ENCODE measurements at places on chromosomes 13 and 19. TPM values are rescaled to one million over a fixed set of nuclear protein-coding genes. Genes with fewer than 3 reads are reported as not detected.

Gene S1PR4
- total RNA-seq, result not detected

GRCh38 chr19:15506074-15506571, 2.2 kb upstream of the CYP4F22 start:
- H3K36me3 ChIP-seq, result no peaks in the 10 kb centered on the region
- no peak for DNase-seq
- H3K27me3 ChIP-seq, result no peaks in the 10 kb centered on the region
- H3K4me1 ChIP-seq, result no peaks in the 10 kb centered on the region
- H3K4me3 ChIP-seq, result no peak overlapping the region

DNA sequence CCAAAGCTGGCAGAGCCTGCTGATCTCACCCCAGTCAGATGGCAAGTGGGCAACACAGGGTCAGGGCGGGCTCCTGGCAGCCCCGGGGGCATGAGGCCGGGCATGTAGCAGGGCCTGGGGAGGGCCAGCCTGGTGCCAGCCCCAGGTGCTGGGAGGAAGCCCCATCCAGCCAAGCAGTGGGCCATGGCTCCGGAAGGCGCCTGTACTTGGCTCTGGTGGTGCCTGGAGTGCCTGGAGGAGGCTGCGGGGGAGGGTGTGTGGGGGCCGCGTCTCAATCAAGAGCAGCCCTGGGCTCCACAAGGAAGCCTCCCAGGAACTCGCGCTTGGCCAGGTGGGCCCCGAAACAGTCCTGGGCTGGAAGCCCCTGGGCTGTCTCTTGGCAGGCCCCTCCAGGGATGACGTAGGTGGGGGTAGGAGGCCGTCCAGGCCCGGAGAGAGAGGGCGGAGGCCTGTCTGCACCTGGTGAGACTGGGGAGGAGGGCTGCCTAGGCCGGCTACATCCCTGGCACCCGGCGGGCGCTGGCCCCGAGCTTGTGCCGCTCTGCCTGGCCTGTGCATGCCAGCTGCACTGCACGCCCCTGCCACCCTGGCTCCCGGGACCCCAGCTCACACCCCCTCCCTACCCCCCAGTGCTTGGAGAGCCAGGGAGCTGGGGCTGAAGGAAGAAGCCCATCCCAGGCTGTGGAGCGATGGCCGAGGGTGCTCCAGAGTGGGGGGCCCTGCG, 45.9 kb downstream of the COMP start:
- no peaks in the 10 kb centered on the region for H3K36me3 ChIP-seq
- no peak for DNase-seq
- H3K4me1 ChIP-seq, result peaks cover 37% of the 10 kb centered on the region

DNA sequence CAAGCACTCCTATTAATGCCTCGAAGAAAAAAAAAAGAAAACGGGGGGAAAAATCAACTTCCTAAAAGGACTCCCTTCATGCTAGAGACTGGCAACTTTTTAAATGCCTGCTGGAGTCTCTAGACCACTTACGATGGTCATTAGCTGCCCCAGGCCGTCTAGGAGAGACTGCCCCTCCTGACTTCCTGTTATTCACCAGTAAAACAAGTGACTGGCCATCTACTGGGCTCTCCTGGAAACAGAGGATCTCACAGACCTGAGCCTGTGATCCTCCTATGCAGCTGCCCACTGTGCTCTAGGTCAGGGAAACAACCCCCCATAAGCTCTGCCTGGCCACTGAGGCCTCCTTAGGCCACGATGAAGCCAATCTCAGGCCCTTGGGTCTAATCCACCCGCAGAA, 7.4 kb downstream of the ZNF266 start:
- H3K27me3 ChIP-seq, result no peaks in the 10 kb centered on the region
- no peak overlapping the region for H3K27ac ChIP-seq
- H3K4me1 ChIP-seq, result no peaks in the 10 kb centered on the region
- H3K4me3 ChIP-seq, result no peak overlapping the region
- no peak for DNase-seq
- H3K36me3 ChIP-seq, result peaks cover 3% of the 10 kb centered on the region

Gene CCDC194
- total RNA-seq, result 1.3 TPM

DNA sequence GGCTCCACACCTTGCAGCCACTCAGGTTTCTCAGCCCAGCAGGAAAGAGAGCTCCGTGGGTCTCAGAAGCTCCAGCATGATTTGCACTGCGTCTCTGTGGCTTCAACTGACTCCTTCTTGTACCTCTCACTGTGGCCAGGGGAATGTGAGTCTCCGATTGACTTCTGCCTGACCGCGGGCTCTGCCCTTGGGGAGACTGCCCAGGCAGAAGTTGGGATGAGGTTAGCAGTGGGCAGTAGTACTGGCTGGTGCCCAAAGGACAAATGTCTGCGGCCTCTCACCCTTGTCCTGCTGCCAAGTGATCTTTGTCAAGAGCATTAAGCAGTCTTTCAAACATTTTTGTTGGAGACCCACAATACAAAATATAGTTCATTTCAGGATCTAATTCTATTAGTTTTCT, 34.4 kb upstream of the FXYD3 start:
- H3K4me1 ChIP-seq, result 0 out of 2 replicates have a peak, but pooled peaks cover 4% of the 10 kb centered on the region
- no peak overlapping the region for H3K4me3 ChIP-seq
- no peak for DNase-seq
- H3K27ac ChIP-seq, result no peak overlapping the region
- H3K27me3 ChIP-seq, result no peaks in the 10 kb centered on the region
- no peaks in the 10 kb centered on the region for H3K36me3 ChIP-seq

GRCh38 chr19:18167975-18168645, 5.5 kb upstream of the IFI30 start:
- H3K27ac ChIP-seq, result no peak overlapping the region
- H3K4me3 ChIP-seq, result no peak overlapping the region
- no peaks in the 10 kb centered on the region for H3K4me1 ChIP-seq
- H3K27me3 ChIP-seq, result no peaks in the 10 kb centered on the region
- DNase-seq, result no peak

GRCh38 chr13:47190696-47191305, 293.9 kb upstream of the HTR2A start:
- DNase-seq, result no peak
- no peak overlapping the region for H3K27ac ChIP-seq
- H3K27me3 ChIP-seq, result no peaks in the 10 kb centered on the region
- H3K4me1 ChIP-seq, result no peaks in the 10 kb centered on the region
- no peaks in the 10 kb centered on the region for H3K36me3 ChIP-seq

- no peak for DNase-seq
- H3K27ac ChIP-seq, result no peak overlapping the region
- no peaks in the 10 kb centered on the region for H3K27me3 ChIP-seq
- H3K36me3 ChIP-seq, result no peaks in the 10 kb centered on the region
- H3K4me3 ChIP-seq, result no peak overlapping the region
Observed at GRCh38 chr13:79647533-79647932, 166.6 kb downstream of the NDFIP2 start.

DNA sequence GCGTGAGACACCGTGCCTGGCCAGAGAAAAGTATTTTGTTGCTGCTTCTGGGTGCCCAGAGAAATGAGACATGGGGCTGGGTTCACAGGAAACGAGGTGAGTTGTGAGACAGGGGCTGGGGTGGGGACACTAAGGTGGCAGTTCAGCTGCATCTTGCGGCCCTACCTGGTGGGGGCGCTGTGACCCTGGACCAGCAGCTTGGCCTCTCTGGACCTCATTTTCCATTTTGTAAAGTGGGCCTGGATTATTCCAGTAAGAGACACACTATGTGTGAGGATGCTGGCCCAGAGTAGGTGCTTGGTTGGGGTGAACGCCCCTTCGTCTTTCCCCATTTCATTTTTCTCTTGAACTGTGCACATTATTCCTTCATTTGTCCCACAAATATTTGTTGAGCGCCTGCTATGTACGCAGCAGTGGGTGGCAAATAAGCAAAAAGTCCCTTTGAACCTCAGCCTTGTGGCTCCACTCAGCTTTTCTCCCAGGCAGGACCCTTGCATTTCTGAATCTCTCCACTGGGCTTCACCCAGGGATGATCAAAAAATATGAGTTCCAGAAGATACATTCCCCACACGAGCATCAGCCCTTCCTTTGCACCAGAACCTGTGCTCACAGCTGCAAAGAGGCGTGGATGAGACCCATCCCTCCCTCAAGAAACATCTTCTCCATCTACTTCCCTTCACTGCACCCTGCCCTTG, 26.6 kb upstream of the OR10H1 start:
- no peaks in the 10 kb centered on the region for H3K27me3 ChIP-seq
- DNase-seq, result no peak
- H3K4me1 ChIP-seq, result peaks cover 10% of the 10 kb centered on the region
- no peak overlapping the region for H3K4me3 ChIP-seq

Measured in Caco-2 (cell line).